ENCODE measurements at places on chromosomes 7 and 10.

DNA sequence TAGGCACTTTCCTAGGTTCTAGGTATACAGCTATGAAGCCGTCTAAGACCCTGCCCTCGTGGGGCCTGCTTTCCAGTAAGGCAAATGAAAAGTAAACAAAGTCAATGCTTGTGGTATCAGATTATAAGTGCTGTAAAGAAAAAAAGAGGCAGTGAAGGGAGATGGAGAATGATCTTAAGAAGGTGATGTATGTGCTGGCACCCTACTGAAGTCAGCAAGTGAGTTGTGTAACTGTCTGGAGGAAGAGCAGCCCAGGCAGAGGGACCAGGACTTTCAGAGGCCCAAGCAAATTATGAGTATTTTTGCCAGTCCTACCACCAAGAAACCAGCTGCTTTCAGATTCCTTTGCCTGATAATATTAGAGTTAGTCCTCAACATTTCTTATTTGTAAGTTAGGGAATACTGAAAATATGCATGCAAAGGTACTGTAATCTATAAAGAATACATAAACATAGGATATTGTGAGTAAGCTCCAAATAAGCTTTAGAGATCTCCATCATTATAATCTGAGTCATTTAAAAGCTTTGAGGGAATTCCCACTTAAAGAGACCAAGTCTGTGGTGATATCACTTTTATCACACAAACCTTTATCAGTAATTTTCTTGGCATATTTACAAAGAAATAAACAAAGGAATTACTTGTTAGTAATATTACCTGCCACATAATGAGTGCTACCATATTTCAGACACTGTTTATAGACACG is 329.2 kb upstream of the LRGUK start:
- no peak for DNase-seq

GRCh38 chr7:44147026-44147991 is 6.2 kb upstream of the MYL7 start:
- DNase-seq = no peak

GRCh38 chr7:83786858-83787257 is 137.9 kb upstream of the SEMA3E start:
- no peak for DNase-seq

GRCh38 chr7:48209004-48209600 is 37.8 kb downstream of the ABCA13 start:
- DNase-seq = no peak

DNA sequence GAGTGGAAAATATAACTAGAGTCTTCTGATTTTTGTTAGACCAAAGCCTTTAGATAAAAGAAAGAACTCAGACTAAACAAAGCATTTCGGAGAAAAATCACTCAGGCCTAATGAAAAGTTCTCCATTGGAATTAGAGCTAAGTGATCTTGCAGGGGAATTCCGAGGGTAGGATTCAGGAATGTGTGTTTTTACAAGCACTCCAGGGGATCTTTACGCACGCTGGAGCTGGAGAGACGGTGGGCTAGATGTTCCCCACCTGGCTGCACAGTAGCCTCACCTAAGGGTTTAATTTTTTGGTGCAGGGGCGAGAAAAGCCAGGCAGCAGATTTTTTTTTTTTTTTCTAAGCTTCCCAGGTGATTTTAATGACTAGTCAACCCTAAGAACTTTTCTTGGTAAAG is 7.9 kb upstream of the PAPSS2 start:
- DNase-seq = no peak

DNA sequence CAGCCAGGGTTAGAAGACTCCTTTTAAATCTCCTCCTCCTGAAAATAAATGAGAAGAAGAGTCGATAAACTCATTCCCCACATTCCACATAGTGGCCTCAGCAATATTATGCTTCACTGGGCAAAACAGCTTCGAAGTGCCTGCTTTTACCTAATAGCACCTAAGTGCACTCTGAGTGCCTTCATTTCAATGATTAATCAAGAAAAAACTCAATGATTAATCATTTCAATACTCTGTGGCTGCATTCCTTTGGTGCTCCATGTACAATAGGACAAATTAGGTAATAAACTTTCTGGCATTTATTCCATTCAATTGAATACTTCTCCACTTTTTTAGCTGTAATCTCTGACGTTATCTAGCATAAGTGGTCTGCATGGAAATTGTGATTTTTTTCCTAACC is 174.6 kb downstream of the CCDC71L start:
- DNase-seq = no peak

- DNase-seq = no peak
Observed at GRCh38 chr10:32347363-32348022, 535 bp upstream of the EPC1 start.

- no peak for DNase-seq
Observed at GRCh38 chr10:3500408-3500856, 284.6 kb downstream of the KLF6 start.

- no peak for DNase-seq
Observed at GRCh38 chr10:68595513-68595912, 35.4 kb downstream of the TET1 start.

DNA sequence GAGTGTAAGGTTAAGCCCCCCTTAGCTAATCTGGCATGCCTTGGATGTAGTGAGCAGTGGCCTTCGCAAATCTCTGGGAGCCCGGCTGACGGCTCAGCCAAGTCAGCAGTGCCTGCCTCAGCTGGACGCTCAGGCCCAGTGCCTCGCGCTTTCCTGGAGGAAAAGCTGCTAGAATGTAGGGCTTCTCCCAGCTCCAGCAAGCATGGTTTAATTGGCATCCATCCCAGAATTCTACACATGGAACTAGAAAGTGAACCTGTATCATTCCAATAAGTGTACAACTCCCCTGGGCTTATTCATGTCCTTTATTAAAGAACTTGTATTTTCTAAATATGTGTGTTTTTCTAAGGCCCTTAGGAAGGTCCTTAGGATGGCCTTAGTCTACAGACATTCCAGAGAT is 287.8 kb upstream of the SHH start:
- DNase-seq = no peak

GRCh38 chr10:31829776-31830175 is 98.9 kb downstream of the ARHGAP12 start:
- DNase-seq = no peak

GRCh38 chr7:100035876-100036275 is 13.7 kb upstream of the ZSCAN21 start:
- DNase-seq = no peak

- no peak for DNase-seq
Observed at GRCh38 chr10:123408660-123409059, 254.5 kb downstream of the BUB3 start.

DNA sequence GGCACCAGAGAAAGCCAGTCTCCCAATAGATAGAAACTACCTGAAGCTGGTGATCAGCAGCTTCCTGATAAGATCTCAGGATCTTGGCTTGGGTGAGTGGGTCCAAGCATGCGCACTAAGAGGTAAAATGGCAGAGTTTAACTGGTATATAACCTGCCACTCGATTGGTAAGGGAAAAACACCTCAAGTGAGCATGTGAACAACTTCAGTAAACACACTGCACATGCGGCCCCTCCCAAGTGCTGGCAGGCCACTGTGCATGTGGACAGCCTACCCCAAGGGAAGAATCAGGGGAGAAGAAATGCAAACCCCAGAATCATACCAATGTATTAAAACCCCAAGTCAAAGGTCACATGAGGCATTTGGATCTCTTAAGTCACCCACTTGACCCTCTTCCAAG is 17.7 kb upstream of the PON1 start:
- DNase-seq = no peak

DNA sequence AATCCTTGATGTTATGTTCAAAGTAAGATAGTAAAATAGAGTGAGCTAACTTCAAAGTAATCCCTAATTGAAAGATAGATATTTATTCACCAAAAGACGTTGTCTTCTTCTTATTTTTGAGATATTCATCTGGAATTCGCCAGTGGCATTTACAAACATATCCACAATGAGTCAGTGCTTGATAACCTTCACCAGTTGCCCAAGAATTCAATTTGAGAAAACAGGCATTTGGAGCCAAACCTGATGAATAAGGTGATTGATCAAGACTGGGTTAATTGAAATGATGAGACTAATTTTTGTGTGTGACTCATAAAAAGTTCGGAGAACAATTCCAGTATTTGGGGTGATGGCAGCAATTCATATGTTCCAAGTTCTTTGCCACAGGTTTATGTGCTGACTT is 344.0 kb downstream of the ARL4A start:
- DNase-seq = no peak

GRCh38 chr10:30231071-30231652 is 117.9 kb downstream of the MTPAP start:
- DNase-seq = no peak

DNA sequence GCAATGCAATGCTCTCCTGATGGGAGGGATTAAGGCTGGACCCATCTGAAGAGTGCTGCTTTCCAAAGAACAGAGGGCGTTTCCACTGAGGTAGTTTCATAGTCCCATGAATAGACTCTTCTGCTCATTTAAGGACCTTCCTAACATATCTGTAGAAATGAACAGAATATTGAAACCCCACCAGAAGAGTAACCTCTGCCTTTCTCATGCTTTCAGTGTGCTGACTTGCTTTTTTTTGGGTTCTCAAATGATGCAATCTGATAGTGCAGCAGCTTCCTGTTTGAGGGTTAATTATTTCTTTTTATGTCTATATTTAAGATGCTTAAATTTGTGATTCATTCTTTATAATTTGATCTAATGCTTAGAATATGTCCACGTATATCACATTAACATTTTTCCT is 82.2 kb downstream of the GATA3 start:
- no peak for DNase-seq

GRCh38 chr7:140677496-140677895 is 4.8 kb downstream of the ADCK2 start:
- DNase-seq = no peak

- no peak for DNase-seq
Observed at GRCh38 chr10:16964576-16965343, 147.5 kb upstream of the RSU1 start.

DNA sequence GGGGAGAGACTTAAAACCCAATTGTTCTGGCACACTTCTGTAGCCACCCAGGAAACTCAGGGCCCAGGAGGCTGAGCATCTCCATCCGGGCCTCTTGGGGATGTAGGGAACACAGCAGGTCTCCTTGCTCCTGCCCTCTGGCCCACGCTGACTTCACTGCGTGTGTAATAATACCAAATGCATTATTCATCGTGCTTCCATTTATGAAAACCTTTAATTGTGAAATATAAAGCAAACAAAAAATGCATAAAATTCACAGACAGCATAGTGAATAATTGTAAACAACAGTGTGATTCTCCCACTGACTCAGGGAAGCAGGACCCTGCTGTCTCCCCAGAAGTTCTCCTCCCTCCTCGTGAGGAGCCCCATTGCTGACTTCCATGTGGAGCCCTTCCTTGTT is 70.3 kb upstream of the SHH start:
- DNase-seq = no peak

- DNase-seq = no peak
Observed at GRCh38 chr7:48048113-48048512, 12.8 kb downstream of the C7orf57 start.

GRCh38 chr7:136533732-136534131 is 334.7 kb upstream of the CHRM2 start:
- DNase-seq = no peak

DNA sequence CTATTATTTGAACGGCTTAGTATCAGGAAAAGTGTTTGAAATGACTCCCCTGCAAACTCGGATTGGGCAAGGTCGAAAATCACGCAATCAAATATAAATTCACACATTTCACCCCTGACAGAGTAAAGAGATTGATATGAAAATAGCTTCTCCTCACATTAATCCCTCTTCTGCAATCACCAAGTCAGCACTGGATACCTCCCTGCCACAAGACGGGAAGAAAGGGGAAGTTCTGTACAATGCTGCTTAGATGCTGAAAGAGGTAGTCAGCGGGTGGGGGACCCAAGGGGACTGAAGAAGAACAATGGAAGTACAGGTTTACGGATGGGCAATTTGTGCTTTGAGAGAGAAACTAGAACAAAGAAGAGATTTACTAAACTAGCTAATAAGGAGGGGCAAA is 72.0 kb upstream of the ANK3 start:
- DNase-seq = no peak

- no peak for DNase-seq
Observed at GRCh38 chr10:78755063-78755701, 313.6 kb upstream of the ZMIZ1 start.

DNA sequence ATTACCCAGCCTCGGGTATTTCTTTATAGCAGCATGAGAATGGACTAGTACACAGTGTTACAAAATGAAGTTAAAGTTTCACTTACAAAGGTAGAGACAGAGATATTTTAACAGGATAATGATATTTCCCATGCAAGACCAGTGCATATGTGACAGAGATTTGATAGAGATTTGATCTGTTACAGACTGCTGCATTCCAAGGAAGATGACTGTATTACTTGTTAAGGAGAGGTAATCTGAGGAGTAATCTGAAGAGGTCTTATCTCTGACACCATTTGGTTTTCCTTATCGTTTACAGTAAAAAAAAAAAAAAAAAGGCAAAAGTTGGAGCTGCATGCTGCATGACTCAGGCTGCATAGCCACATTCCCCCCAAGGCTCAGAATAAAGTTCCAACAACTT is 289.6 kb downstream of the POM121L12 start:
- DNase-seq = no peak

DNA sequence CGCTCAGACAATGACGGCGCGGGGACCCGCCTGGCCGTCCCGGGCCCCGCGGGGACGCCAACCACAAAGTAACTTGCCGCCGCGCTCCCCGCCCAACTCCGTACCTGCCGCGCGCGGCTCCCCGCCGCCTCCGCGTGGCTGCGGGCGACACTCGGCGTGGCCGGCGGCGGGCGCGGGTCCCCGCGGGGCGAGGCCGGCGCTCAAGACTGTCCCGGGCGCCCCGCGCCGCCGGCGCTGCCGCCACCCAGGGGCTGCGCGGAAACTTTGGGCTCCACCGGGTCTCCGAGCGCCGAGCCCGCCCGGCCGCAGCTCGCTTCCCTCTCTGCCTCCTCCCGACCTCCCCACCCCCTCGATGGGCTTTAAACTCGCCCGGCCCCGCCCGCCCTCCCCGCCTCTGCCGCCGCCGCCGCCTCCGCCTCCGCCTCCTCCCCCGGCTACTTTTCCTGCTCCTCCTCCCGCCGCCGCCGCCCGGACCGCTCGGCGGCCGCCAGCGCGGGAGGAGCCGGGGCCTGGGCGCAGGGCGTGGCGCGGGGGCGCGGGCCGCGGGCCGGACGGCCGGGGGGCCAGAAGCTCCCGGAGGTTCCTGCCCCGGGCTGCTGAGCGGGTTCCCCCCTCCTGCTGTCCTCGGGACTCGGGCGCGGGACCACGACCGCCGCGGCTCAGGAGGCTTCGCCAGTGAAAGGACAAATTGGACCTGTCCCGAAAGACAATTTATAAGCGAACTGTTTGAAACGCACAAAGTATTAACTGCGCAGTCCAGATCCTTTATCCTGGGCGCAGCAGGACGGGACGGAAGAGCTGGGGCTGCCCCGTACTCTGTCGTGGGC is 10.6 kb upstream of the GRB10 start:
- no peak for DNase-seq

Data from activated CD8-positive, alpha-beta memory T cell treated with anti-CD3 and anti-CD28 coated beads for 4 hours (primary cell).